Activated T-cell treated with anti-CD3 and anti-CD28 coated beads, Interleukin-2, amount 50 U/mL, for 4 hours (primary cell): ENCODE measurements at places on chromosomes 4 and X. TPM values are rescaled to one million over a fixed set of nuclear protein-coding genes. Genes with fewer than 3 reads are reported as not detected.

DNA sequence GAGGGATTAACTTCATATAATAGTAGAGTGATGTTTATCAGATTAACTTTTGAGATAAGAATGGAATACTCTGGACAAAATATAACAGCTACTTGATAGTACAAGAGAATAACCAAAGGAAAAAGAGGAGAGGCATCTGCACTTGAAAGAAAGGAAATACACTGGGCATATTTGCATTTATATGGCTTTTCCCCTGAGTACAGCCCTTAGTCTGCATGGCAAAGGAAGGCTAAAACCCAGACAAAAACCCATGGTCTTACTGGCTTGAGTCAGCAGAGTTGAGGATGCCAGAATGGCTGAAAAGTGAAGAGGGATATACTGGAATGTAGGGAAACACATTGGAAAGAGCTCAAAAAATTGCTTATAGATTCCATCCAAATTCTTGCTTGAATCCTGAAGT, 101.6 kb downstream of the COL4A5 start:
- no peak for DNase-seq

DNA sequence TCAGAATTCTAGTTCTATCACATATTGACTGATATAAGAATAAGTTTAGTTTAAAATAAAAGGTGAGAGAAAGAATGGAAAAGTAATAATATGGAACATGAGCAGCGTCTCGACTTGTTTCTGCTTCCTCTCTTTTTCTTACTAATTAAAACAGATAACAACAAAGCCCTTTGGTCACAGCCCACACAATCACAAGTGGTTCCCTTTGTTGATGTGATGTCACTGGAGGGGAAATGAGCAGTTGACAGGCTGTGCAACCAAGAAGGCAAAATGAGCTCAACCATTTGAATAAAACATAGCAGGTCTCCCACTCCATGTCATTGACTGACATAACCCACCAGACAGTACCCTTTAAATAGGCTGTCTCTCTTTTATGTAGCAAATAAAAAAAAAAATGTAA, 342.5 kb upstream of the MAGEB2 start:
- DNase-seq = no peak

- DNase-seq = no peak
These were observed at the start of gene MID1 for GRCh38 chrX:10620121-10620699. Gene MID1 (minus strand): TSS chrX:10620585. CDS start chrX:10567547, 53,038 bp downstream.

GRCh38 chr4:123163501-123163900, 233.1 kb upstream of the SPRY1 start:
- DNase-seq = no peak

DNA sequence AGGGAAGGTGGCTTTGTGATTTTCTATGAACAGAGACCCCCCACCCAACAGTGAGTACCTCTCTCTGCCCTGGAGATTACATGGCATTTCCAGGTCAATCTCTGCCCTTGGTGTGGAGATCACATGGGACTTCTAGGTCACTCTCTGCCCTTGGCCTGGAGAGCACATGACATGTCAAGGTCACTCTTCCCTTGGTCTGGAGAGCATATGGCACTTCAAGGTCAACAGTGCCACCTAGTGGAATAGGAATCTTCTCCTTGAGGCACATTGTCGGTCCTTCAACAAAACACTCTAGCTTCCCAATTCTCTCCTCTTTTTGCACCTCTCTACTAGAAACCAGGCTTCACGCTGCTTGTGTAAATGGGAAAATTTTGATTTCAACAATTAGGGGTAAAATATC, 66.2 kb upstream of the TACR3 start:
- DNase-seq = no peak

GRCh38 chr4:8351931-8352367, 82.4 kb downstream of the HTRA3 start:
- no peak for DNase-seq

- no peak for DNase-seq
These were observed 932.1 kb upstream of the SLIT2 start for GRCh38 chr4:19319607-19320006.

Gene VSIG4
- 0.21 TPM for total RNA-seq

- no peak for DNase-seq
These were observed 141.9 kb upstream of the STK26 start for GRCh38 chrX:131881194-131881593.

- no peak for DNase-seq
These were observed 27.1 kb downstream of the RAI2 start for GRCh38 chrX:17833954-17834353.

DNA sequence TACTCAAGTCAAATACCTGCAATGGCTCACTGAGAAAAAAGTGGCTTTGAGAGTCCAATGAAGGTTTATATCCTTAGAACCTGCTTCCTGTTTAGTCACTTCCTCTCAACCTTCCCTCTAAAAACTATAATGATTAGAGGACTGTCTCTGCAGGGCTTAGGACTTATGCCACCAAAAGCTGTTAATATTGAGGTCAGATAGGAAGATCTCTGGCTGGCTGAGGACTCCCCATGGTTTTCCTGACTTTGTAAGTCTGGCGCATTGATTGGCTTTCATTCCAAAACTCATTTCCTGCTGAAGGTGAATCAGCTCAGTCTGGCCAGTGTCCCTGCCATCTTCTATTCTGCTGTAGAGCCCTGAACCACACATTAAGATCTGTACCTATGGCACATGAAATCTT, 140.9 kb upstream of the ANK2 start:
- DNase-seq = no peak

Gene GPR50
- not detected for total RNA-seq

Gene CCDC158
- total RNA-seq = not detected

Gene CTAG1A
- total RNA-seq = not detected

DNA sequence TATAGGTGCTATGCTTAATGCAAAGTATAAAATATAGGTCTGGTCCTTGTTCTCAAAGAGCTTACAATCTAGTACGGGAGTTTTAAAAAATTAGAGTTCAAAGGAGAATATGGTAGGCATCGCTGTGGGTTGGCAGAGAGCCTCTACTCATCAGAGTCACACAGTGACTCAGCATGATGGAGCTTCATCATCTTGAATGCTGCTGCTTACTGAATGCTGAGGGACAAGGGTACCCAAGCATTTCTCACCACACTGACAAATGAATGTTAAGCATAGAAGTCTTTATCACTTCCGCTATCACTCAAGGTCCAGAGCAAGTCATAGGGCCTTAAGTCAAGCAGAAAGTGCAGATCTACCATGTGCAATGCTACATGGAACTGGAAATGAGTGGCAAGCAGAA, 268.6 kb upstream of the IGFBP7 start:
- DNase-seq = no peak

DNA sequence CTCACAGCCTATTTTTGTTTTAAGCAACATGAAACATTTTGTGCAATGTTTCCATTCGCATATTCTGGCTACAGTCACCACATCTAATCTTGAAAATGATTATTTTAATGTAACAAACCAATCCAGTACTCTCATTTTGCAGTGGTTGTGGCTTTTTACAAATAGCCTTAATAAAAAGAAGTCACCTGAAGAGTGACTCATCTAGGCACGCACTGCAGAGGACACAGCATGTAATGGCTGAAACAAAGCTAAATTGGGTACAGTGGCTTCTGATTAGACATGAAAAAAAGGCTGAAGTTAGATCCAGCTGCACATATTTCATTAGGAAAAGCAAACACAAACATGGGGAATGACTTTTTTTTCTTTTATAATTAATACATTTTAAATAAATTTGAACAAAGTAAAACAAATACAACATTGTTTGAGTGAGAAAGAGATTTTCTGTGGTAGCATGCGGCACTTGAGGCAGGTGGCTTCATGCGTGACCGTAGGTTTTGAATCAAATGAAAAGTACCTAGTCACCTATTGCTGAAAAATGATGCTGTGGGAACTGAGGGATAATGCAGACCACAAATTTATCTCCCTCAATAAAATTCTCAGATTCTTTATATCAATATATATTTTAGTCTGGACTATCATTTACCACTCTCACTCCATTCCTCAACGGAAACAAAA, 240.8 kb upstream of the DDX53 start:
- no peak for DNase-seq

- DNase-seq = no peak
These were observed 24.3 kb downstream of the GPC3 start for GRCh38 chrX:133961046-133961445.

Gene TMEM150C
- total RNA-seq = 0.13 TPM

- DNase-seq = no peak
These were observed 9.8 kb upstream of the P2RY8 start for GRCh38 chrX:1546691-1547251.

Gene MAGED4
- 1.2 TPM for total RNA-seq

Gene MBNL3
- total RNA-seq = 18.6 TPM

Gene MAOA
- total RNA-seq = 1.2 TPM

DNA sequence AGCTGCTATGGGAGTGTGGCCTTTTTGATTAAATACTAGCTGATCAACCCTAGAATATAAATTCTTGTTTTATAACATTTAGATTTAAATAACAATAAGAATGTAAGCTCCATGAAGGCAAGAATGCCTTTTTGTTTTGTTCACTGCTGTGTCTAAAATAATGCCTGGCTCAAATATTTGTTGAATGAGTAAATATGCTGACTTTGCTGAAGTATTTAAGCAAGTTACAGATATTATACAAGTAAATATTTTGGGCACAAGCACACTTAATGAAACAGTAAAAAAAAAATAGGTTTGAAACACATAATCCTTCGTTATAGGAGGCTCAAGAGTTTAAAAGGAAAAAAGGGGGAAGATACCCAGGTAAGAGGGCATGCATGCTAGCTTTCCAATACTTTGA, 24.1 kb downstream of the FABP2 start:
- no peak for DNase-seq

- no peak for DNase-seq
These were observed 9.5 kb upstream of the ANKRD50 start for GRCh38 chr4:124722071-124722470.

Gene NRK
- 0.03 TPM for total RNA-seq

GRCh38 chr4:10608501-10609219, 75.9 kb downstream of the CLNK start:
- DNase-seq = no peak

Gene SLC6A14
- total RNA-seq = 0.21 TPM

DNA sequence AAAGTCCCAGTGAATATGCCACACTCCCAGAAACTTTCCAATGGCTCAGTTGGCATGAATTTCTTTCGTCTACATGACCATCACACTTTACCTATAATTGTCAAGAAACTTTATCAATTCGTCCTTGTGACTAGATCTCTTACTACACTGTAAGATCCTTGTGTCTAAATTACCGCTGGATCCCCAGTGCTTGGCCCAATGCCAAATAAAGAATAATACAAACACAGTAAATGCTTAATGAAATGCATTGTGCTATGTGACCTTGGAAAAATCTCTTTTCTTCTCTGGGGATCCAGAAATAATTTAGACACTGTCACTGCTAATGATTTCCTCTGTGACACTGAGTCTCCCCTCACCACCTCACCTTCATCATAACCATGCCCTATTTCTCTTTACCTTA, 137.9 kb downstream of the VSIG4 start:
- DNase-seq = no peak

Gene XAGE1B
- total RNA-seq = not detected

DNA sequence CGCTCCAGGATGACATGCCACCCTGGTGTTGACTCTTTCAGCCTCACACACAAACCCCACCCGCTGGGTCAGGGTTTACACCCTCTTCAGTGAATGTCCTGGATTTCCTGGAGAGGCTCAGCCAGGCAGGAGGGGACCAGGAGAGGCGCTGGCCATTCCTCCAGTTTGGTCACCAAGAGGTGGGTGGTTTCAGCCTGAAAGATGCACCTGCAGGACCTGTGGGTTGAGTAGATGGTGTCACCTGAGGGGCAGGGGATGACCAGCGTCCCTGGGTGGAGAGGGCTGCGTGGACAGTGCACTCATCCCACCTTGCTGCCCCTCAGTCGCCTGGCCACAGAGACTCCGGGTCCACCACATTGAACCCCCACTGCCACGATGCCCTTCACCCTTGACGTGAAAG, 179.7 kb downstream of the ASMT start:
- DNase-seq = no peak

- no peak for DNase-seq
These were observed 89.6 kb downstream of the RTL5 start for GRCh38 chrX:72041871-72042851.

Gene TLR7
- total RNA-seq = 0.24 TPM

Gene CNOT6L
- total RNA-seq = 56.5 TPM

DNA sequence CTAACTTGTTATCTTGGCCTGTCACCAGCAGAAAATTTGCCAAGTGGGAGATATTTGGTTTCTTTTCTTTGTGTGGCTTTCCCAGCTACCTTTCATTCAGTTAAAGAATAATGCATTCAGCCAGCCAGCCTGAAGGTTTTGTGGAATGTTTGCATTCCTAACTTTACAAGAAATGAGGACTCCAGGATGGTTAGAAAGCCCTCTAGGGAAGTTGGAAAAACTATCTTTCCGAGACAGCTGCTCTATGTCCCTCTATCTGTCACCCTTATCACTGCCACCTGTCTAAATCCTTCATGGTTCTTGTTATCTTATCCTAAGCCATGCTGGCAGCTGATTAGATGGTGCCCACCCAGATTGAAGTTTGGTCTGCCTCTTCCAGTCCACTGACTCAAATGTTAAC, 384.2 kb downstream of the SH3BGRL start:
- DNase-seq = no peak

DNA sequence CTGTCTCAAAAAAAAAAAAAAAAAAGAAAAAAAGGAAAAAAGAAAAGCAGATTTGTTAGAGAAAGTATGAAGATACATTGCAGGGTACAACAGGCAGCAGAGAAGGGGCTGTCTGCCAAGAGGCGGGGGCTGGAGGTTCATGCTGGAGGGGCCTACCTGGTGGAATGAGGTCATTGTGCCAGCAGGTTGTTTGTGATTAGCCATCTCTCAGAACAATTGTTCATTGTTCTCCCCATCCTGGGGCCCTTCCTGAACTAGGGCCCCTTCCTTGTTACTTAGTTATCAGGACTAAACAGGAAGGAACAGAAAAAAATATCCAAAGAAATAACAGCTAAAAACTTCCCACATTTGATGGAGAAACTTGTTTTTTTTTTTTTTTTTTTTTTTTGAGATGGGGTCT, 14.0 kb upstream of the GPKOW start:
- DNase-seq = no peak

Gene TMPRSS11B
- total RNA-seq = not detected

GRCh38 chr4:9921326-9921725, 100.0 kb downstream of the SLC2A9 start:
- DNase-seq = no peak

- DNase-seq = no peak
These were observed 26.9 kb upstream of the PPP2R3B start for GRCh38 chrX:413322-414201.

Gene ARHGAP10
- 5.3 TPM for total RNA-seq

Gene ADAMTS3
- 0.15 TPM for total RNA-seq

GRCh38 chr4:128449251-128449650, 161.6 kb upstream of the PGRMC2 start:
- DNase-seq = no peak

- no peak for DNase-seq
These were observed 35.3 kb upstream of the CHRNA9 start for GRCh38 chr4:40299811-40300292.

Gene SGMS2
- 0.08 TPM for total RNA-seq

DNA sequence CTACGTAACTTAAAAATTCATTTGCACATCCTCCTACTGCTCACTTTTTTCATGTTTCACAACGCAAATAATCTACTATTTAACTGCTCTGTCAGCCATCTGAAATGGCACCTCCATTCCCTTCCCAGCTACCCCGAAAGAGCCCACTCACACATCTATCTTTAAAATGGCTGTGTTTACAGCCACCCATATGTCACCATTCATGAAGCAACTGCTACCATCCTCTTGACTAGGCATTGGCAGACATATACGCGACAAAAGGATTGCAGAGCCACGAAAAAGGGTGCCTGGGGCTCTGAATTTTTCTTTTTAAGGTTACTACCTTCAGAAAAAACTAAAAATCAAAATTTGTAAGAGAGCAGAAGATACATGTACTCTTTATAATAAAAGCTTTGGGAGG, 11.5 kb downstream of the SH3RF1 start:
- no peak for DNase-seq
